ENCODE measurements at places on chromosomes 16 and 17.

DNA sequence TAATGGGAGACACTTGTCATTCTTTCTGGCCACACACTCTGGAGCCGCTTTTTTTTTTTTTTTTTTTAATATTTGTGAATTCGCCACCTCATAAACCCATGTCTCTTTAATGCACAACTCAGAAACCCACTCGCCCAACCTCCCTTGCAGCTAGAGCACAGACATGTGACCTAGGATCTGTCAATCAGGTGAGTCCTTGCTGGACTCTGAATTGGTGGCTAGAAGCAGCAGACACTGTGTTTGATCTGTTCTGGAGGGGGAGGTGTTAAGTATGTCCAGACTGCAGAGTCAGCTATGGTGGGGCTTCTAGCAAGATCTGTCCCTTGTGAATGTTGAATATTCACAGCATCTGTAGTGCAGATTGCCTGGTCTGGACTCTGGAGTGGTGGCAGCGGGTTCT, 112.1 kb downstream of the PRKCB start:
- DNase-seq, result no peak

DNA sequence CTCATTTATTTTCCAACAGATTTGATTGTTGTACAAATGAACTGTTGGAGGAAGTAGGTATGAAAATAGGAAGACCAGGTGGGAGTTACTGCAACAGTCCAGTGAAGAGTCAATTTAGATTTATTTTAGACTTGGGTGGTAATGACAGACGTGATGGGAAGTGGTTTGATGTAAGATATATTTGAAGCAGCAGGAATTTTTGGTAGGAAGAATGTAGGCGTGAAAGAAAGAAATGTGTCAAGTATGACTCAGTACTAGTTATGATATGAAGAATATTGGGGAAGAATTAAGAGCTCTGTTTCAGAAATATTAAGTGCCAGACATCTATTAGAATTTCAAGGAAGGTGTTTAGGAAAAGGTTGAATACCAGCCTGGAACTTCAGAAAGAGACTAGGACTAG, 247.9 kb upstream of the AXIN2 start:
- no peak for DNase-seq

DNA sequence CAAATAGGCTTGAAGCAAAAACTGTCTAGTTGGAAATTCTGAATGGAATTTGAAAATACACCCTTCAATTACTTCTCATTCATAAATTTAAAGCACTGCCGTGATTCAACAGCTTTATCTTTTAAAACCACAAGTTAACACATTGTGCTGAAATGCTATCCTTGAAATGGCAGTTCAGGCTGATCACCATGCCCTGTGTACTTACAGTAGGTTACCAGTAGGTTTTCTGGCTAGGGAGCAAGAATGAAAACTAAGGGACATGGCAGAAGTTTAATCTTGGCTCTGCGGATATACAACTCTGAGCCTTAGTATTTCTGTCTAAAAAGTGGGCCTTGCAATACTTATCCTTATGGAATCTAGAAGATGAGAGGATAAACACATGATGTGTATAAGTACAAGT, 28.0 kb downstream of the NXPH3 start:
- DNase-seq, result no peak

GRCh38 chr17:73489333-73489732, 154.9 kb downstream of the SDK2 start:
- DNase-seq, result no peak

DNA sequence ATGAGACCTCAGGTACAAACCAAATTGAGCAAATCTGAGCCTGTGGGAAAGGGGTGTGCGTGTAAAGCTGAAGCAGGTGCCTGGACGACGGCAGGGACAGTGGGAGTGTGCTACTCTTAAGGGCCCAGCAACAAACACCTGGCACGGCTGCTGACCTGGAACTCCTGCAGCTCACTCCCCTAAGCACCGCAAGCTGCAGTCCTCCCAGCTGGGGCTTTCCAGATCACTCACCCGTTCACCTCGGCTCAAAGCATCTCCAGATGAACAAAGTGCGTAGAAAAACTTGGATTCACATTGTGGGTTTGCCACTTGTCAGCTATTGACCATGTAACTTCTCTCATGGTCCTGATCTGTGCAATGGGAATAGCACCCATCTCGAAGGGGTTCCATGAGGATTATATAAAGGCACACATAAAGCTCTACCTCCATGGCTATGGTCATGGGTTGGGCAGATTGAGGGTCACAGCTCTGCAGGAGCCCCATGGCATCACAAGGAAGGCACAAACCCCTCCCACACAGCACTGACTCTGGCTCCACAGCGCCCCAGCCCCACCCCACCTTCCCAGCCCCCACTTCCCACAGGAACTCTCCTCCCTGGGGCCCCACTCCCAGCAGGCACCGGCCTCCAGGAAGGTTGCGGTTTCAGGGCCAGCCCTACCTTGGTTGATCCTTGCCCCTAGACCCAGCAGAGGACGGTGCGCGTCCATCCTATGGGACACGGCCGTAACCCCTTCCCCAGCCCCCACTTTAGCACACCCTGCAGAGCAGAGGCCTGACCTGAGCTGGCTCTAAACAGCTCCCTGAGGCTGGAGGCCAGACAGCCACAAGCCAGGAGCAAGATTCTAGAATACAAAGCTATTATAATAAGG, 21.9 kb downstream of the ST3GAL2 start:
- DNase-seq, result no peak

GRCh38 chr17:52420555-52421078, 262.1 kb upstream of the CA10 start:
- no peak for DNase-seq

All from AG09319 (cell line).